ENCODE measurements at places on chromosomes 3 and 15.

GRCh38 chr15:59104602-59104911 lies 389 bp upstream of the CCNB2 start:
- no peak for DNase-seq

DNA sequence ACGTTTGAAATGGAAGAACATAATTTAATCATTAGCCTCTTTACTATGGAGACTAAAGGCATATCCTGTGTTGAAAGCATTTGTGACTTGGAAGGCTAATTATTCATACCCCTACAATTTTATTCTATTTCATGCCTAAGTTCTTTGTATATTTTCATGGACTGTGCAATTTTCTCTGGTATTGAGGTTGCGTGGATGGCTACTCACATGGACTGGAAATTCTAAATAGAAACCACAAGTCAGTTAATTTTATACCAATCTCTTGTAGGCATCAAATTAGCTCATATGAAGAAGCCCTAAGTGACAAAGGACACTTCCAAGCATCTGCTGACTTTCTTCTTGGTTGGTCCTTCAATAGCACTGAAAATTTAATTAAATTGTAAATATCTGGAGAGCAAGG lies 1353.5 kb downstream of the ROBO1 start:
- no peak for DNase-seq

DNA sequence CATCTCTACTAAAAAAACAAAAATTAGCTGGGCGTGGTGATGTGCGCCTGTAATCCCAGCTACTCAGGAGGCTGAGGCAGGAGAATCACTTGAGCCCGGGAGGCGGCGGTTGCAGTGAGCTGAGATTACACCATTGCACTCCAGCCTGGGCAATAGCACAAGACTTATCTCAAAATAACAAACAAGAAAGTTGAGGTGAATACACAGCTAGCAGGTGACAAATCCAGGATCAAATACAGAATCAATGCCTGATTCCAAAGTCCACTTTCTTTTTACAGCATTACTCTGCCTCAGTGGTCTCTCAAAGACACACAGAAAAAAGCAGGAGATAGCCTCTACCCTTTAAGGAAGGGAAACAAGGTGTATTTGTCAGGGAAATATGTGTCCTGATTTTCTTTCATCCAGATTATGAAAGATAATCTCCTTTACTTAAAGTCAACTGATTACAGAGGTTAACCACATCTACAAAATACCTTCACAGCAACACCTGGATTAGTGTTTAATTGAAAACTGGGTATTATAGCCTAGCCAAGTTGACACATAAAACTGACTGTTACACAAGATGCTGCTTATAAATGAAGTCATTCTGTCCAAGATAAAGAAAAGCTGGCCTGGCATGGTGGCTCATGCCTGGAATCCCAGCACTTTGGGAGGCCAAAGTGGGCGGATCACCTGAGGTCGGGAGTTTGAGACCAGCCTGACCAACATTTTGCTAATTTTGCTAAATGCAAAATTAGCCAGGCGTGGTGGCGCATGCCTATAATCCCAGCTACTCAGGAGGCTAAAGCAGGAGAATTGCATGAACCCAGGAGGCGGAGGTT lies 4.0 kb upstream of the SLC25A38 start:
- no peak for DNase-seq

GRCh38 chr15:68653031-68653635 lies 74.3 kb downstream of the CORO2B start:
- DNase-seq, result no peak

- DNase-seq, result no peak
Measured at GRCh38 chr3:177935047-177935446, 601.2 kb upstream of the KCNMB2 start.

DNA sequence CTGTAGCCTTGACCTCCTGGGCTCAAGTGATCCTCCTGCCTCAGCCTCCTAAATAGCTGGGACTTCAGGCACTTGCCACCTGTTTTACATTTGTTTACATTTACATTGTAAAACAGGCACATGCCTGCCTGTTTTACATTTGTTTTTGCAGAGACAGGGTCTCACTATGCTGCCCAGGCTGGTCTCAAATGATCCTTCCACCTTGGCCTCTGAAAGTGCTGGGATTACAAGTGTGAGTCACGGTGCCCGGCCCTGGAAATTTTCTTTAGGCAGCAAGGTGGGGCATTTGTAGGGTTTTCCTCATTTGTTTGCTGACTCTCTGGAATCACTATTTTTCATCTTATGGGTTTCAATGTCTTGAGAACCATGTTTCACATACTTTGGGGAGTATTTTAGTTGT lies 25.0 kb downstream of the PIF1 start:
- no peak for DNase-seq

- no peak for DNase-seq
Measured at GRCh38 chr3:150146991-150147761, 176.5 kb upstream of the PFN2 start.
